ENCODE measurements at places on chromosomes 11 and 22.

DNA sequence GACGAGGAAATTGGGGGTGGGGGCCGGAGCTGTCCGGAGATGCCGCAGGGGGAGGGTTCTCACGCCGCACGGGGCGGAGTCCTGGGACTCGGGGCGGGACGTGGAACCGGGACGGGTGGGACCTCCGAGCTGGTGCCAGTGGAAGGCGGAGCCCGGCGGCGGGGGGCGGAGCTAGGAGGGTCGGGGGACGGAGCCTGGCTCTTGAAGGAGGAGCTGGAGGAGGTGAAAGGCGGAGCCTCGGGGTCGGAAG lies 271 bp downstream of the FKBP2 start:
- DNase-seq, result peak; percentile 87

DNA sequence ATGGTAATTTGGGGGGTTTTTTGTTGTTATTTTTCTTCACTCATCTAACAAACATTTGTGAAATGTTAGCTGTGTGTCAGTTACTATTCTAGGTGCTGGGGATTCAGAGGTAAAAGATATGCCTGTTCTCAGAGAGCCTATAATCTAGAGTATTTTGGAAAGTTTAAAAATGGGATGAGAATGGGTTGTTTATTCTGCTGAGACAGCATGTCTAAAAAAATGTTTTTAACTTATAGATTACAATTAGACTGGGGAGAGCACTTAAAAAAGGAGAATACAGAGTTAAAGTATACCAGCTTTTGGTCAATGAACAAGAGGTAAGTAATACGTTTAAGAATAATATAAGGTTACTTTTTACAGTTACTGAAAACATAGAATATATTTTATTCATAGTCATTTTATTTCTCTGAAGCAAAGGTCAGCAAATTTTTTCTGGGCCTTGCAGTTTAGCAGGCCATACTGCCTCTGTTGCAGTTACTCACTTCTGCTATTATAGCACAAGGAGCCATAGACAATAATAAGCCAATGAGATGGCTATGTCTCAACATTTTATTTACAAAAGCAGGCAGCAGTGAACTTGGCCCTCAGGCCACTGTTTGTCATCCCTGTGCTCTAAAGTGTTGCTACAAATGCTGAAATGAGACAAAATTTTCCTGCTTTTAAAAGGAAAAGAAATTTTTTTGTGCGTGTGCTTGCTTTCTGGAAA lies 60.0 kb downstream of the DKK3 start:
- DNase-seq, result no peak

GRCh38 chr11:45150943-45151342 lies 4.5 kb downstream of the PRDM11 start:
- DNase-seq, result no peak

DNA sequence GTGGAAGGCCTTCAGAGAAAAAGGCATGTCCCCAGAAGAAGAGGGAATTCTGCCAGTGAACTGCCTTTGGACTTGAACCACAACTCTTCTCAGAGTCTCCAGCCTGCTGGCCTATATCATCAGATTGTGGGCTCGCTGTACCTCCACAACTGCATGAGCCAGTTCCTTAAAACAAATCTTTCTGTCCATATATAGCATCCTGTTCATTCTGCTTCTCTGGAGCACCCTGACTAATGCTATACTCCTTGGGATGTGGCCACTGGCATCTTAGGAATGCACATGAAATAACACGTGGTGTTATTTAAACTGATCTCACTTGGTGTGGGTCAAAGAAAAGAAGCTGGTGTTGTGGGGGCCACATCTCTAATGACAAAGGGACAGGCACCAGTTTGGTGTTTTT lies 58.3 kb upstream of the VSTM5 start:
- no peak for DNase-seq

DNA sequence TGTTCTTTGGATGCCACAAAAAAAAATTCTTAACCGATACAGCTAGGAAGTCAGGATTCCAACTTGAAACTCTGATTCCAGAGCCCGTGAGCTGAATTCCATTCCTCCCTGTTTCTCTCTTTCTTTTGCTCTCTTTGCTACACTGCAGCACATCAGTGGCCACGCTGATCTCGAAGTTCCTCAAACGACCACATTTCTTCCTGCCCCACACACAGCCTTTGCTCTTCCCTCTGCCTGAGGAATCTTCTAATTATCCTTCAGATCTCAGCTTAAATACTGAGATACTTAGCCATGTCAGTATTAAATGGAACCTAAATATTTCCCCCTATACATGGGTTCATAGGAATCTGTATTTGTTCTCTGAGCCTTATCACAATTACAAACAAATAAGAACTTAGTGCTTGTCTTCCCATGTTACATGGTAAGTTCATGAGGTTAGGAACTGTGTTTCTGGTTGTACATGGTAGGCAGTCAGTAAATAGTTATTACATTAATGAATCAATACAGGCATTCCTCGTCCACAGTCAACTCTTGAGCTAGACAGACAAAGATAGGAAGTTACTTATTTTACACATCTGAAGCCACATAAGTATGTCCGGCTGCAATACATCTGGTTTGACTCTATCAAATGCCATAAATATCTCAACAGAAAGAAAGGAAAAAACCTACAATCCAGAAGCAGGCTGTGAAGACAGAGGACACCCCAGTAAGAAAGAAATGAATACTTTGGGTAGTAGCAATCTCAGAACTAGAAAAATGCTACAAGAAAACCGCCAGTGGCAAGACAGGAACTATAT lies 86.6 kb downstream of the MAML2 start:
- no peak for DNase-seq

DNA sequence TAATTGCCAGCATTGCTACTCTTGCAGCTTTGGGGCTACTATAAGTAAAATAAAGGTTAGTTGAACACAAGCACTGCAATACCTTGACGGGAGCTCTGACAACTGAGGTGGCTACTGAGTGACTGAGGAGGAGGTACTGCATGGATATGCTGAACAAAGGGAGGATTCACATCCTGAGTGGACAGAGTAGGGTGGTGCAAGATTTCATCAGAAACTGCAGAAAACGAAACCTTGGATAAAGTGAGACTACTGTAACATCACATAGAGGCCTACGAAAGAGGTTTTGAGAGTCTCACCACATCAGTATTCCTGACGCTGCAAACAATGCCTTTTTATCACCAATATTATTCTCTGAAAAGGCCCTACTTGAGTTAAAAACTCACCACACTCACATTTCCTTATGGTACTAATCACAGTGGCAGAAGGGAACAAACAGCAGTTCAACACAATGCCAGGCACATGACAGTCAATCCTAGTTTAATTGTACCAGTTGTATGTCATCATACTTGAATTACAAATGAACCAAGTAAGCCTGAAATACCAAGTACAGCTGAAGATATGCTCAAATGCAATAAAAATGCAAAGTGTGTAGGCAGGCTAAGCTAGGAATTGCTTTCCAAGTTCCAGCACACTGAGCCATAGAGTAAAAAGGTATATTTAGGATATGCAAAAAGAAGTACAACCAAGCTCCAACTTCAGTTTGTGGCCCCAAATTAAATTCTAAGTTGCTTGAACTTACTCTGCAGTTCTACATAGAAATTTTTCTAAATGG lies 4.0 kb upstream of the GPR83 start:
- DNase-seq, result no peak

DNA sequence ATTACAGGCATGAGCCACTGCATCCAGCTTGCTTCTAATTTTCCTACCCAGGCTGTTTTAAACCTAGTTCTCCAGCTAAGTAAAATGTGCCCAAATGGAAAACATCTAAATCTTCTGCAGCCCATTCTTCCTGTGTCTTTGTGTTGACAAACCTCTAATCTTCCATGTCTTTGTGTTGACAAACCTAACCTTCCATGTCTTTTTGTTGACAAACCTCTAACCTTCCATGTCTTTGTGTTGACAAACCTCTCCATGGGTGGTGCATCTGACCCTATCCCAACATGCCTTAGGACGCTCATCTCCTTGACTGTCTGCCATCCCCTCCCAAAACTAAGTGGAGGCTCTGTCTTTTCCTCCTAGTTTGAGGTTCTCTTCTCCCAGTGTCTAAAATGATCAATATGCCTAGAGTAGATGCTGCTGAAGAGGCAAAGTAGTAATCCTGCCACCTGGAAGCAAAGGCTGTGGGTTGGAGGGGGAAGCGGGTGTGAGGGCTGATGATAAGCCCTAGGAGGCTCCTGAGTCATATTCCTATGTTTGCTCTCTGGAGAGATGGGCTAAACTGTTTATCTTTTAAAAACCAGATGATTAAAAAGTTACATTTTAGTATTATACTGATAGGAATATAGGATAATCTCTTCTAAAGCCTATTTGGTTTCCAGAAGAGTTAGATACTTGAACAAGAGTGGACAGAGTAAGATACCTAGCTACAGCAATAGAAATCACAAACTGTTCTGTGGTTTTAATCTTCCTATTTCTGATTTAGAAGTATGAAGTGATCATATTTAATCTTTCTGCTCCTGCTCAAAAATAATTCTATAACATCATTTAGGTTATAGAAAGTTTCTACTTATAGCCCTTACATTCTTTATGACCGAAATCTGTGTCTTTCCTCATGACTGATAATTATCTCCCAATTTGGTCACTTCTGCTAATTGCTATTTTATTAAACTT lies 7.9 kb downstream of the FEN1 start:
- no peak for DNase-seq

DNA sequence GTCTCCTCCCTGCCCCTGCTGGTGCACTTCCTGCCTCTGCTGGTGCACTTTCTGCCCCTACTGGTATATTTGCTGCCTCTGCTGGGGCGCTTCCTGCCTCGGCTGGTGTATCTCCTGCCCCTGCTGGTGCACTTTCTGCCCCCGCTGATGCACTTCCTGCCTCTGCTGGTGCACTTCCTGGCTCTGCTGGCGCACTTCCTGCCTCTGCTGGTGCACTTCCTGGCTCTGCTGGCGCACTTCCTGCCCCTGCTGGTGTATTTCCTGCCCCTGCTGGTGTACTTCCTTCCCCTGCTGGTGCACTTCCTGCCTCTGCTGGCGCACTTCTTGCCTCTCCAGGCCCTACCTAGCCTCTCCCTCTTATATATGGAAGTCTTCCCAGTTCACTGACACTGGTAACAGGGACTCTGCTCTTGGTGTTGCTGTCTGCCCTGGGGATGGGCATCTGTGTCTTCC lies 10.1 kb downstream of the MTFP1 start:
- no peak for DNase-seq

- no peak for DNase-seq
Measured at GRCh38 chr11:90836031-90836430, 613.2 kb upstream of the CHORDC1 start.

DNA sequence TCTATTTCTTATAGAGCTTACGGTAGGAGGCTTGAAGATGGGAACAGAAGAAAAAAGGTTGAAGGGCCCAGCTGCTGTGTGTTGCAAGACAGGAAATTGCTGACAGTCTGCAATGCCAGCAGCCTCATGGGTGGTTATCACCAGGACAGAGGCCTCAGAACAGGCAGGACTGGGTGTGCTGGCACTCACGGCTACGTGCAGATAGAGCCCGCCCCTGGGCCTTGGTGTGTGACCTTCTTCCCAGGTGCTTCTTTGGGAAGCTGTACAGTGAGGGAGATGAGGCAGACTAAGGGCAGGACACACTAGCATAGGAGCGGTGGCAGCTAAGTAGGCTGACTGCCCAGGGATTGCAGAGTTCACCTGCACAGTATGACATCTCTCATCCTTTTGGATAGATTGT lies 12.6 kb downstream of the PRAME start:
- DNase-seq, result no peak

DNA sequence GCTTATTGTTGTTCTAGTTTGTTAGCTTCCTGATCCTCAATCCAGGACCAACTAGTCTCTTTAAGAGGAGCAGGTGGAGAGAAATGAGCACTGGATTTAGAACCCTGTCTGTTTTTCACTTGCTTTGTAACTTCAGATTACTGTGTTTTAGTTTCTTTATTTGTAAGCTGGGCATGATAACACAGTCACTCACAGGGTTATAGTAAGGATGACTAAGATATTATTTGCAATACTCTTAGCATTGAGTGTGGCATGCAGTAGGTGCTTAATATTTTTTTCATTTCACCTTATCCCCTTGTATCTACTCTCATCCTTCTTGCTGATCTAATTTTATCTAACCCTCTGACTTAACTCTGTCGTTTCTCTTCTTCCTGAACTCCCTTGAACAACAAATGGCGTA lies 33.8 kb downstream of the DNHD1 start:
- no peak for DNase-seq

- no peak for DNase-seq
Measured at GRCh38 chr11:19437760-19438159, 197.0 kb upstream of the E2F8 start.

DNA sequence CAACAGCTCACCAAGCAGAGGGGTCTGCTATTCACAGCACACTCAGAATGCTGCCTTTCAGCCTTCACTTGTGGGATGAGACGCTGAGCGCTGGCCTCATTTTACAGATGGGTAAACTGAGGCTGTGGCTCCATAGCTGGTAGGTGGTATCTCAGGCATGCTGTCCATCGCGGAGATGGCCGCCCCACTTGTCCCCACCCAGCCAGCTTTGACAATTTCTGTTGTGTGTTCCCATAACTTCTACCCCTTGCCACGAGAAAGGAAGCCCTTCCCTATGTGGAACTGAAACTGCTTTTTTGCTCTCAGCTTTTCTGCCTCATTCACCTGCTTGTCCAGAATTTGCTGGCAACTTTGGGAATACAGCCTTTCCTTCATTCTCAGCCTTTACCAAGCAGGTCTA lies 36.1 kb upstream of the NNMT start:
- DNase-seq, result no peak

GRCh38 chr11:34313099-34313517 lies 44.7 kb downstream of the ABTB2 start:
- DNase-seq, result no peak

DNA sequence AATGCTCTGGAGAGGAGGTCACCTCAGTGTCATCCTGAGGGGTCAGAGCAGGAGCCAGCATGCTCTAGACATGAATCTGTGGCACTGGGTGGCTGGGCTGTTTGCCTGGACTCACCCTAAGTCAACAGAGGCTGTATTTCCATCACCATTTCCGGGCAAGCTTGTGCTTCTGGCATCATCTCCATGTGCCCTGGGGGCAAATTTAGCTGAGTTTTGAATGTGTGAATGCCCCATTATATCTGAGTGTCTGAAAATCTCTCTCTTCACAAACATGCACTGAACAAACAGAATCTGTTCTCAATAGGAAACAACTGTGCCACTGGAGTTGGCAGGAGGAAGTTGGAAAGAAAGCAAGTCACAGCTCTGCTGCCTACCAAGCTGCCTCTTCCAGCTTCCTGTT lies 356.2 kb downstream of the GRM5 start:
- DNase-seq, result no peak

DNA sequence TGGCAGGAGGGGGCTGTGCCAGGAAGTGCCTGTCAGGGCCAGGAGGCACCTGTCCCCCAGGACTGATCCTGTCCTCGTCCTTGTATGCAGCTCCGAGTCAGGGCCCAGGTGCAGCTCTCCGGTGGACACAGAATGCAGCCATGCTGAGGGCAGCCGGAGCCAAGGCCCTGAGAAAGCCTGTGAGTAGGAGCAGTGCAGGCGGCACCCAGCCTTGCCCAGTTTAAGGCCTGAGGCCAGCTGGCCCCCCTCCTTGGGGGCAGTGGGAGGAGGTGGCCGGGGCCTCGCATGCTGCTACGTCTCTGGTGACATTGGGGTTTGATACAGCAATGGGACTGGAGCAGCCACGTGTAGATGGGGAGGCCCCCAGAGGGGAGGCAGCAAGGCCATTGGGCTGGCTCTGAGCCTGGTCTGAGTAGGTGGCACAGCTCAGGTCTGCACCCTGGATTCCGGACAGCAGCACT lies 34.9 kb downstream of the SBF1 start:
- DNase-seq, result no peak

GRCh38 chr22:47848184-47848920 lies 1085.9 kb downstream of the TBC1D22A start:
- DNase-seq, result no peak
